ENCODE measurements at places on chromosomes 4 and X. TPM values are rescaled to one million over a fixed set of nuclear protein-coding genes. Genes with fewer than 3 reads are reported as not detected.

DNA sequence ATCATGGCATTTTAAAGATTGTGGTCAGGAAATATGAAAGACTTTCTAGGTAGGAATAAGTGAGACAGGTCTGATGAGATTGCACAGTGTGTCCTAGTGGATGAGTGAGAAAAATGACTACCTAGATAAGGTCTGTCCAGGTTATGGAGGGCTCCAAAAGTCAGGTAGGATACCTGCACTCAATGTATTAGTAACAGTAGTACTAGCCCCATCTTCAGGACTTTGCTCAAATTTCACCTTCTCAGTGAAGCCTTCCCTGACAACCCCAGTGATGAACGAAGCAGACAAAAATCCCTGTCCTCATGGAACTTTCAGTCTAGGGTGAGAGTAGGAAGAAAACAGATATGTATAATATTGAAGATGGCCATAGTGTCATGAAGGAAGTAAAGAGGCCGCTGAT lies 85.7 kb downstream of the ZIC3 start:
- DNase-seq = no peak
- H3K36me3 ChIP-seq = no peaks in the 10 kb centered on the region
- no peak overlapping the region for H3K4me3 ChIP-seq
- H3K27me3 ChIP-seq = no peaks in the 10 kb centered on the region
- no peak overlapping the region for H3K27ac ChIP-seq

GRCh38 chr4:128757712-128758111 lies 51.8 kb upstream of the JADE1 start:
- H3K4me3 ChIP-seq = no peak overlapping the region
- no peak for DNase-seq
- H3K27ac ChIP-seq = no peak overlapping the region
- no peaks in the 10 kb centered on the region for H3K27me3 ChIP-seq
- no peaks in the 10 kb centered on the region for H3K4me1 ChIP-seq
- H3K36me3 ChIP-seq = no peaks in the 10 kb centered on the region

CFI gene
- not detected for total RNA-seq

GRCh38 chrX:155535866-155536265 lies 76.9 kb downstream of the TMLHE start:
- no peaks in the 10 kb centered on the region for H3K36me3 ChIP-seq
- no peak overlapping the region for H3K27ac ChIP-seq
- H3K27me3 ChIP-seq = no peaks in the 10 kb centered on the region
- no peak overlapping the region for H3K4me3 ChIP-seq
- H3K4me1 ChIP-seq = no peaks in the 10 kb centered on the region

TTC29 gene
- total RNA-seq = not detected

PTCHD1 gene
- total RNA-seq = not detected

- H3K4me3 ChIP-seq = no peak overlapping the region
- H3K36me3 ChIP-seq = peaks cover 3% of the 10 kb centered on the region
These were observed 40.8 kb upstream of the MAGED1 start for GRCh38 chrX:51852621-51853020.

RIPPLY1 gene
- total RNA-seq = not detected

GRCh38 chr4:69910016-69910782 lies 20.7 kb upstream of the CSN1S1 start:
- no peaks in the 10 kb centered on the region for H3K36me3 ChIP-seq
- no peak overlapping the region for H3K4me3 ChIP-seq
- H3K27ac ChIP-seq = no peak overlapping the region
- H3K4me1 ChIP-seq = no peaks in the 10 kb centered on the region
- DNase-seq = no peak

GRCh38 chrX:152600853-152601633 lies 36.7 kb upstream of the GABRQ start:
- no peak for DNase-seq
- H3K36me3 ChIP-seq = no peaks in the 10 kb centered on the region
- H3K27ac ChIP-seq = no peak overlapping the region
- no peak overlapping the region for H3K4me3 ChIP-seq

GRCh38 chrX:39726771-39727170 lies 371.0 kb downstream of the BCOR start:
- H3K27ac ChIP-seq = no peak overlapping the region
- peaks cover 14% of the 10 kb centered on the region for H3K4me1 ChIP-seq
- no peaks in the 10 kb centered on the region for H3K36me3 ChIP-seq
- H3K27me3 ChIP-seq = peaks cover 10% of the 10 kb centered on the region
- DNase-seq = no peak
- H3K4me3 ChIP-seq = no peak overlapping the region

MSN gene
- total RNA-seq = 350 TPM

- H3K4me3 ChIP-seq = 0 out of 2 replicates have a peak overlapping the region, but pooled peaks have one; percentile 39
- H3K27ac ChIP-seq = peak overlapping the region; percentile 96
- H3K4me1 ChIP-seq = peaks cover 47% of the 10 kb centered on the region
These were observed 55.7 kb downstream of the ANTXR2 start for GRCh38 chr4:80017125-80017854.

- peaks cover 25% of the 10 kb centered on the region for H3K4me1 ChIP-seq
- H3K4me3 ChIP-seq = peak overlapping the region; percentile 78
- H3K27me3 ChIP-seq = no peaks in the 10 kb centered on the region
These were observed 672 bp downstream of the LONRF3 start for GRCh38 chrX:118974908-118975671.

DNA sequence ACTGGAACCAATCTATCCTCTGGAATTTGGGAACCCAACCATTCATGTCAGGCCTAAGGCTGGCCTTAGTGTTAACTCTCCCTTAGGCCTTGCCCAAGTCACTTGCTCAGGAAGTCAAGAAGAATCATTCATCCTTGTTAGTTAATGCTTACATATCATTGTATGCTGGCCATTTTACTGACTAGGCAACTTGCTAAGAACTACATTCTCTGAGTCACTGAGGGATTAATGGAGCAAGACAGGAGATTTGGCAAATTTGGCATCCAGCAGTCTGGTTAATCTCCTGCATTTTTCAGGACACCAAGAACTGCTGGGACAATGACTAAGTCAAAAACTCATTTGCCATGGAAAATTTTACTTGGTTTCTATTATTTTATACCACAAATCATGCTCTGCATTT lies 115.8 kb upstream of the DDIT4L start:
- no peak overlapping the region for H3K27ac ChIP-seq
- no peaks in the 10 kb centered on the region for H3K4me1 ChIP-seq
- no peaks in the 10 kb centered on the region for H3K27me3 ChIP-seq
- H3K4me3 ChIP-seq = no peak overlapping the region
- no peaks in the 10 kb centered on the region for H3K36me3 ChIP-seq

EIF4E gene
- 134 TPM for total RNA-seq
